ENCODE measurements at places on chromosomes 4 and X.

DNA sequence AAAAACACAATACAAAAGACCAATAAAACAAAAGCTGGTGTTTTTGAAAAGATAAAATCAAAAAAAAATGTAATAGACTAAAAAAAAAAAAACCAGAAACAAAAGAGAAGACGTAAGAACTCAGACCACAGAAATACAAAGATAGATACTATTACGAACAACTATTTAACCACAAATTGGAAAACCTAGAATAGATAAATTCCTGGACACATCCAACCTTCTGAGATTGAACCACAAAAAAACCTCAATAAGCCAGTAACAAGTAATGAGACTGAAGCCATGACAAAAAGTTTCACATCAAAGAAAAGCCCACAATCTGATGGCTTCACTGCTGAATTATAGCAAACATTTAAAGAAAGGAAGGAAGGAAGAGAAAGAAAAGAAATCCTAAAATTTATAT lies 16.2 kb downstream of the RCHY1 start:
- no peak for DNase-seq

DNA sequence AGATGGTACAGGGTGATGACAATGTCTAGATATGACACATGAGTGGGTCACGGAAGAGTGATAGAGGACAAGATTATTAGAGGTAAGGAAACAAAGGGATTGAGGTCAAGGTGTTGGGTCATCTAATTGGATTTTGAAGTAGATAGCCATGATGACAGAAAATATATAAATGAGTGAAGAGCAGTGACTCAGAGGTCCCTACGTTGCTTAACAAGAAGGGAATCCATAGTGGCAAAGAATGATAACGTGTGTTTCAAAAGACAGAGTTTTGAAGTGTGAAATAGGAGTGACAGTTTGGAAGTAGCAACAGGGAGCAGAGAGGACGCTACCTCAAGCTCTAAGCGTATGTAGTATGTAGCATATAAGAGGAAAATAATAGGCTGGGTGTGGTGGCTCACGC lies 22.2 kb upstream of the CAMK2D start:
- no peak for DNase-seq

- no peak for DNase-seq
These were observed 28.8 kb downstream of the CCNI start for GRCh38 chr4:77047037-77047436.

DNA sequence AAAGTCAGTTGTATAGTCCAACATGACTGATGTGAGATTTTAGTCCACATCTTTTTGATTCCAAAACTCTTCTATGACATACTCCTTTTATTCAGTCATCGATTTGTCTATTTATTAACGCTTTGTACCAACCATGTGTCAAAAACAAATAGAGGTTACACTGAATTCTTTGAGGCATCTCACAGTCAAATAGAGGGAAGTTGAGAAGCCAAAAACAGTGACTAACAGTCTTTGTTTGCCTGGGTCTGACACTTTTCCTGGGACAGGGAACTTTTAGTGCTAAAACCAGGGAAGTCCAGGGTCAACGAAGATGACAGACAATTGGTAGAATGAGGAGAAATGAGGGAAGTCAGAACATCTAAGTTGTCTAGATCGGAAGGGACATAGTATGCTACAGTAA lies 169.9 kb upstream of the HS3ST1 start:
- no peak for DNase-seq

DNA sequence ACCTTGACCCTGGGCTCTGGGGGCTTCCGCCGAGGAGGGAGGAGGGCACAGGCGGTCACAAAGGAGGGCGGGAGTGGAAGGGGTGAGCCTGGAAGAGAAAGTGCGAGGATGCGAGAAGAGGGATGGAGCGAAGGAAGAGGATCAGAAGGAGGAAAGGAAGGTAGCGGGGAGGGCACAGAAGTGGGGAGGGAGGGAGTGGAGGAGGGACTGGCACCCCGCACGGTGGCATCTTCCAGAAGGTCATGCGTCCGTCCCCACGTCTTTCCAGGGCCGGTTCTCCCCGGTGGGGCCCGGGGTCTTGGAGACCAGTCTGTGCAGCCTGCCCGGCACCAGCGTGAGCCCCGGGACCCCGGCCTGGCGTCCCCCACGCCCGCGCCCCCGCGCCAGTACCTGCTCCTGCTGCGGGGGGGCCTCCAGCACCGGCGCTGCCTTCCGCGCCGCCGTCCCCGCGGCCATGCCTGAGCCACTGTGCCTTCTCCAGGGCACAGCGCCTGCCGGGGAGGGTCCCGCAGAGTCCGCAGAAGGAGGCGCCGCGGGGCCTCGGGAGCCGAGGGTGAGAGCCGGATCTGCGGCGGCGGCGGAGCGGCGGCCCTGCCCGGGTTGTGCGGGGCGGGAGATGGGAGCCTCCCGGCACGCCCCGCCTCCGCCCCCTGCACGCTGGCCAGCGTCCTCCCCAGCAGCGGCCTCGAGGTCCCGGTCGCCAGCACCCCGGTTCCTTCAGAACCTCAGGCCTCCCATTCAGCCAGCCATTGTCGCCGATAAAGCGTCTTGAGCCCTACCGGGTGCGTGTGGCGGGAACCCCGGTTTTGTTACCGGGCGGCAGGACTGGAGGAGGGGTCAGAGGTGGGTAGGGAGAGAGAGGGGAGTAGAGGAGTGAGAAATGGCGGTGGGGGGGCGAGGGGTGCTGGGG lies at the start of gene RNF175:
TSS of gene RNF175 (minus strand) at position 618 of the 910 bp plus-strand sequence. CDS start at position 456, 162 bp downstream.
- DNase-seq, result no peak

GRCh38 chr4:48963042-48963679 lies 22.9 kb upstream of the CWH43 start:
- DNase-seq, result peak; percentile 87

DNA sequence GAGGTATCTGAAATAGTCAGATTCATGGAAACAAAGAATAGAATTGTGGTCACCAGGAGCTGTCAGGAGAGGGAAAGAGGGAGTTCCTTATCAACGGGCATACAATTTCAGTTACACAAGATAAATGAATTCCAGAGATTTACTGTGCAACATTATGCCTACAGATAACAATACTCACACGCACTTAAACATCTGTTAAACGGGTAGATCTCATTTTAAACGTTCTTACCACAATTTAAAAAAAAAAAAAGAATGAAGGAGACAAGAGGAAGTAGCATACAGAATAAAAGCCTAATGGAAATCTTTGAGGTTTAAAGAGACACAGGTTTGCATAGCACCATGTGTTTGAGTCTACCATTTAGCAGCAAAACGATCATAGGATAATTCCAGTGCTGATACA lies 298.0 kb downstream of the DKK2 start:
- DNase-seq, result no peak

GRCh38 chr4:25068386-25068785 lies 37.6 kb upstream of the LGI2 start:
- no peak for DNase-seq

DNA sequence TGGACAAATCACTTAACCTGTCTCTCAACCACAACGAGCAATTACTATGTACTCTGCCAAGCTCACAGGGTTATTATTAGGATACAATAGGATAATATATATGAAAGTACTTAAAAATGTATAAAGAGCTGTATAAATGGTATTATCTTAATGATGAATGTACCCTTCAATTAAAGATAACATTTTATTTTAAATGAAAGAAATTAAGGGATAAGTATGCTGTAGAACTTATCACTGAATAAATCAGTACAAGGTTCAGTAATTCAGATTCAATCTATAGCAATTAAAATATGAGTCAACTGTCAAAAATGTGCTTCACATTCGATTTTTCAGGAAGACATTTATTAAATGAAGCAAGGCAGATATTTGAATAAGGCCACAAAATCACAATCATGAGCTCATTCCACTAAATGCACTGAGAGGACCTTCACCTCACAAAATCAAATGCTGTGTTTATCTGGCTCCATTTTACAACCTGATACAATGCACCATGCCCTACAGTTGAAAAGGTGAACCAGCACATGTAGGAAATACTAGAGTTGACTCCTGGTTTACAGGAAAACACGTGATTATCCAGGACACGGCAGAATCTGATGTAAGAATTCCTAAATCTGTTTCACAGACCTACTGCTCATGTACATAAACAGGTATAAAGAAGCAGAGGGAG lies 4.4 kb downstream of the LRCH2 start:
- no peak for DNase-seq

DNA sequence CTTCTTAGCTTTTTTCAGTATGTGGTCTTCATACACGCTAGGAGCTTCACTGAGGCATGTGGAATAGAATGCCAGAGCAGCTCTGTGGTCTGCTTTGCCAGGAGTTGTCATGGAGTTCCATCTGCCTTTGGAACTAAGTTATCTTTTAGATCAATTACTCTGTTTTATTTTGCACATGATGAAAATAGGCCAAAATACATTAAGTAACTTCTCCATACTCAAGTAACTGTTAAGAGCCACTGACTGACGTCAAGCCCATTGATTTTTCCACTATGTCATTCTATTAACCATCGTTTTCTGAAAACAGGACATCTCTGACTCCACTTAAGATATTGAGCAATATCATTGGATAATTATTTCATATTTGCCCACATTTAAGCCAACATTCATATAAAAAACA lies 415.1 kb upstream of the MAD2L1 start:
- DNase-seq, result no peak

- DNase-seq, result no peak
These were observed 186.0 kb upstream of the CXorf66 start for GRCh38 chrX:140151316-140151715.

GRCh38 chr4:131411393-131411792 lies 1737.7 kb upstream of the PCDH10 start:
- DNase-seq, result no peak

GRCh38 chr4:141009931-141010330 lies 123.3 kb downstream of the RNF150 start:
- DNase-seq, result no peak

DNA sequence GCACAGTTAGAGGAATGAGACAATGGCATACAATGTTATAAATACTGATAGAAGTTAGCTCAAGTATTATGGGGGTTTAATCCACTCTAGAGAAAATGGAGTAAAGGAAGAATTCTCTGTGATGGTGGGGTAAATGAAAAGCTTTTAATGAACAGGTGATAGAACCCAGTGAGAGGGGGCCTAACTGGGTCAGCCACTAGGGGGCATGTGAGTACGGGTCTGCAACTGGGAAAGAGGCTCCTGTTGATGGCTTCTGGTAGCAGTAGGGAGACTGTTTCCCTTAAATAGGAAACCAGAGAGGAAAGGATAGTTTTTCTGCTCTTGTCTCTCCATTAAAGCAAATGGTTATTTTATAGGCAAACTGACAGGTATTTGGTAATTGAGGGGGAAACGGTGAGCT lies 132.8 kb upstream of the GPR101 start:
- peak; percentile 1 for DNase-seq

DNA sequence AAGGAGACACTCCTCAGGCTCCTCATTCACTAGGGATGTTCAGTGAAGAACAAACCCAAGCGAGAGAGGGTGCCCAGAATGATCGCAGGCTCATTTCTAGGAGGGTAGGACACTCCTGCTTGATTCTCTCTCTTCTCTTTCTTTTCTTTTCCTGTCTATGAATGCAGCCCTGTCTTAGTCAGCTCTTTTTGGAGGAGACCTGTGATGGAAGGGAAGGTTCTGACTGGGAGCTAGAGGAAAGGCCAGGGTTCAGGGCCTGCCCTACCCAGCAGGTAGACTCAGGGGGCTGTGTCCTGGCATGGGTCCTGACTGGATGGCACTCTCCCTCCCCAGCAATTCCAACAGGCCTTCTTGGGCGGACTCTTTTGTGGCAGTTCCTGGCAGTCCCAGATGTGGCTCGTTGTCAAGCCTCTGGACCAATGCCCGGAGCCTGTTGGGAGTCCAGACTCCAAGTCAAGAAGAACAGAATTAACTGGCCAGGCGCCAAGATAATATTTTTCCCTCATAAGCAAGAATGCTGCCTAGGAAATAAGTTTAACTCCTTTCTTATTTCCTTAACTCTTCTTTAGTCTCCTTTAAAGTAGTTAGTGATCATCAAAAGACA lies 139.4 kb upstream of the SCML1 start:
- no peak for DNase-seq

- no peak for DNase-seq
These were observed 12.0 kb downstream of the SPRY1 start for GRCh38 chr4:123408471-123409084.

DNA sequence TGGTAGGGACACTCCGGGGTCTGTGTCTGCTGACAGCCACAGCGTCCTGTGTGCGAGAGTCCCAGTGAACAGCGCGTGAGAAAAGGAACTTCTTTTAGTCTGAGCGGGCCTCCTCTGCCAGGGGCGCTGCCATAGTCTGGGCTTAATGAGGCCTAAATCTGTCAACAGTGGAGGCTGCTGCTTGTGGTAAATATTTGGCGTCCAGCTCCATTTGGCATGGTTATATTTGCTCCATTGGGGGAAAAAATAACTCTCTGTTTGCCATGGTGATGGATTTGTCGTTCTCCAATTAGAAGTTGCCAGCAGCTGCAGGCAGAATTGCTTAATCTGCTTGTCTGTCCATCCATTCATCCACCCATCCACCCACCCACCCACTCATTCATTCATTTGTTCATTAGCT lies 71.4 kb upstream of the PSAPL1 start:
- DNase-seq, result no peak

DNA sequence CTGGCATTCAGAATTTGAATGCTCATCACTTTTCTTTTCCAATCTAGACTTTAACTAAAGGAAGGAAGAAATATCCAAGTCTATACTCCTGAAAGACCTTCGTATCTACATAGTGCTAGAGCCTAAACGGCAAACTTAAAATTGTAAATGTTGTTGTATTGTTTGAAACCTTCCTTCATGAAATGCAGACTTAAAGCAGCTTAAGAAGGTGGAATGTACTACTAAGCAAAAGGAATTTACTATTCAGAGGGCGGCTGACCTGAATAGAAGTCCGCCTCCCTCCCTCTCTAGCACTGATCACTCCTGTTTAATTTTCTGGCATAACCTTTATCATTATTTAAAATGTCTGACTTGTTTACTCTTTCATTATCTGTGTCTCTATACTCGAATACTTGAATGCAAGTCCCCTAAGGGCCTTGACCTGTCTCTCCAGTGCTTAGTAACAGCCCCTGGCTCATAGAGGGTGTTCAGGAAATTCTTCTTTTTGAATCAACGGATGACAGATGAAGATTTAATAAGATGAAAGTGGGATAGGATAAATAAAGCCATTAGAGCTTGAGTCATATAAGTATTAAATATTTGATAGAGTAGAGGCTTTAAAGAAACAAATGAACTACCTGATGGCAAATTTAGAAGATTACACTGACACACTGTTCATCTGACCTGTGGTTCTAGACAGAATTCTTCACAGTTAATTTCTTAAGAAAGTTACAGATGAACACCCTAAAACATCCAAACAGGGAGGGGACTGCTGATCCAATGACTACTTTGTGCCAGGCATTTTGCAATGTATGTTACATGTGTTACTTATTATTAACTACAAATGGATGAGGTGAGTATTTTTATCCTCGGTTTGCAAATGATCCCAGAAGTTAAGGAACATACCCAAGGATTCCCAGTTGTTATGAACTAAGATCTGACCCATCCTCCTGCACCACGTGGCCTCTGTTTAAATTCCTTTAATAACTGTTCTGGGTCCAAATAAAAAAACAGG lies 20.2 kb upstream of the RBPJ start:
- DNase-seq, result no peak

Data from T47D (cell line).